Hematopoietic multipotent progenitor cell treated with erythropoietin and hydrocortisone succinate and interleukin-3 and kit ligand, for 8 days (in vitro differentiated cells): ENCODE measurements at places on chromosomes 4 and X.

GRCh38 chrX:15293451-15293850, 22.0 kb downstream of the ASB11 start:
- no peak for DNase-seq

- no peak for DNase-seq
These were observed 46.8 kb upstream of the RADX start for GRCh38 chrX:106564986-106565385.

GRCh38 chr4:97396097-97396496, 747.2 kb downstream of the STPG2 start:
- DNase-seq, result no peak

DNA sequence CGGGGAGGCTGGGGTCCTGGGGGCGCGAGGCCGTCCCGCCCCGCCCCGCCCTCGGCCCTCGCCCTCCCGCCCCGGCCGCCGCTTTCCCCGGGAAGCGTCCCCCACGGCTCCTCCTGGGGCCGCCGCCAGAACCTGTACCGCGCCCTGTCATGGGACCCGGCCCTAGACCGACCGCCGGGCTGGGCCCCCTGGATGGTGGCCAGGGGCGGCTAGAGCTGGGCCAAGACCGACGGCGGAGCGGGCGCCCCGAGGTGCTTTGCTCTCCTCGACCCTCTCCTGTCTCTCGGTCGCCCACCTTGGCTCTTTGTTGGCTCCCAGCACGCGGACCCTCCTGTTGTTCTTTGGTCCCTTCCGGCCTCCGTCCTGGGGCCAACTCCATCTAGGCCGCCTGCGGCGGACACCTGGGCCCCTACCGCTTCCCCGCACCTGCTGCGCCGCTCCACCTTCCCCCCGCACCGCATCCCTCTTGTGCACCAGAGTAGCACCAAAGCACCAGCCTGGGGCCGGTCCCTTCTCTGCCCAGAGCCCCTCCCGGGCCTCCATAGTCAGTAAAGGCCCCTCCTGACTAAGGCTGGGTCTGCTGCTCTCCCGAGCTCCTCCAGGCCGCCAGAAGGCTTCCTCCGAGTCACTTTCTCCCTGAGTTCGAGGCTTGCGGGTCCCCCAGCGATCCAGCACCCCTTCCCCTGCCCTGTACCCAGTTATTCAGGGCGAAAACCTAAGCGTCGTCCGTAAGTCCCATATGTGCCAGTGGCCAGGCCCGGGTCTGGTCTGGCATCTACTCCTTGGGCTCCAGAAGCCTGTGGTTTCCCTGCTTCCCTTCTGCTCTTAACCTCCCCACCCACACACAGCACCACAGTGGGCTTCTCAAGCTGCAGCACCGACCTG, 587 bp downstream of the TACC3 start:
- DNase-seq, result no peak

GRCh38 chr4:113899271-113900070, 80.0 kb downstream of the ARSJ start:
- no peak for DNase-seq

DNA sequence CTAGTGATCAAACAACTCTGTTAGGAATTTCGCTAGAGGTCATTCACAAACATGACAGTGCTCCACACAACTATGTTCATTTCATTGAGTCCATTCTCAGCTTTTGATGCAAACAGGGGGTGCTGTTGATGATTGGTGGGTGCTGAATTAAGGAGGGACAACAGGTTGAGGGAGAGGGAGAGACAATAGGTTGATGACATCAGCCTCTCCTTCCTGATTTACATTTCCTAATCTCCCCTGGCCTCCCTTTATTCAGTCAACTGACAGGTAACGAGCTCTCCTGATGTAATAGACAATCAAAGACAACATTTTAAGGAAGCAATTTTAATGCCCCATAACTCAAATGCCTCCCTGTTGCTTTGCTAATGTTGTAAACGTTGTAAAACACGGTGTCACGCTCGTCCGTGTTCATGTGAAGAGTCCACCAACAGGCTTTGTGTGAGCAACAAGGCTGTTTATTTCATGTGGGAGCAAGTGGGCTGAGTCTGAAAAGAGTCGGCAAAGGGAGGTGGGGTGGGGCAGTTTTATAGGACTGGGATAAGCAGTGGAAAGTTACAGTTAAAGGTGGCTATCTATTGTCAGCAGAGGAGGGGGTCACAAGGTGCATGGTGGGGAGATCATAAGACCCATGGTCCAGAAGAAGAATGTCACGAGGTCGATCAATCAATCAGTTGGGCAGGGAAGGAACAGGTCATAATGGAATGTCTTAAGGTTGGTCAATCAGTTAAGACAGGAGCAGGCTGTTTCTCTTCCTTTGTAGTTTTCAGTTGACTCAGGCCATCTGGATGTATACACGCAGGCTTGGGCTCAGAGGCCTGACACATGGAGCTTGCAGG, 4.8 kb upstream of the GAR1 start:
- no peak for DNase-seq

DNA sequence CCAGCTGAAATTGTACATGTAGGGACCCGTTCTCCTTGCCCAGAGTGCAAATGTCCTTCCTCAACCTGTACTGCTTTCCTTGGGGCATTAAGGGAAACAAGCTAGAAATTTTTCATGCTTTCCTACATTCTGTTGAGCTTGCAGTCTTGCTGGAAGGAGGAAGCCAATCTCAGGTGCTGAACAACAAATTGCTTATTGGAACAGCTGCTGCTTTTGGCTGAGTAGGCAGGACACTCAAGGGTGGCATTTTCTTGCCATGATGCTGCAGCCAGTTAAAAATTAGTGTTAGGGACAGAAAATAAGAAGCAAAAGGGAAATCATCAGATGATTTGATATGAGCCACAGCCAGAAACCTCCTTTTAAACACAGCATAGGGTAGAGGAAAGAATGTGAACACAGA, 223.7 kb downstream of the QDPR start:
- DNase-seq, result no peak

- DNase-seq, result no peak
These were observed 10.9 kb downstream of the MTMR1 start for GRCh38 chrX:150704030-150704613.

DNA sequence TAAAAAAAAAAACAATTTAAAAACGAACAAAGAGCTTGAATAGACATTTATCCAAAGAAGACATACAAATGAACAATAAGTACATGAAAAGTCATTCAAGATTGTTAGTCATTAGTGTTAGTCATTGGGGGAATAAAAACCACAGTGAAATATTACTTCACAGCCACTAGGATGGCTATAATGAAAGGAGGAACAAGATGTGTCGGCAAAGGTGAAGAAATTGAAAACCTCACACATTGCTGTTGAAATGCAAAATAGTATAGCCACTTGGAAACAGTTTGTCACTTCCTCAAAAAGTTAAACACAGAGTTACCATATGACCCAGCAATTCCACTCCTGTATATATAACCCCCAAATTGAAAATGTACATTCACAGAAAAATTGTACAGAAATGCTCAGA, 45.2 kb upstream of the SLC39A8 start:
- peak; percentile 51 for DNase-seq

DNA sequence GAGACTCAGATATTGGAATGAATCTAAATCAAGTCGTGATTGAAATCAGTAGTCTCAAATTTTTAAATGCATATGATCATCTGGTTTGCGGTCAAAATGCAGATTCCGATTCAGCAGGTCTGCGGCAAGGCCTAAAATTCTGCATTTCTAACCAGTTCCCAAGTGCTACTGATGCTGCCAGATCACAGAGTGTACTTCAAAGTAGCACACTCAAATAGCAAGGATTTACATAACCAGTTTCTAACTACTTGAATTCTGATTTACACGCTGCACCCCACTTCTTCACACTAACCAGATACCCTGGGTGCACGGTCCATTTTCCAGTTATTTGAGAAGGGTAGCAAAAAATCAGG, 752 bp downstream of the MBTPS2 start:
- peak; percentile 4 for DNase-seq

DNA sequence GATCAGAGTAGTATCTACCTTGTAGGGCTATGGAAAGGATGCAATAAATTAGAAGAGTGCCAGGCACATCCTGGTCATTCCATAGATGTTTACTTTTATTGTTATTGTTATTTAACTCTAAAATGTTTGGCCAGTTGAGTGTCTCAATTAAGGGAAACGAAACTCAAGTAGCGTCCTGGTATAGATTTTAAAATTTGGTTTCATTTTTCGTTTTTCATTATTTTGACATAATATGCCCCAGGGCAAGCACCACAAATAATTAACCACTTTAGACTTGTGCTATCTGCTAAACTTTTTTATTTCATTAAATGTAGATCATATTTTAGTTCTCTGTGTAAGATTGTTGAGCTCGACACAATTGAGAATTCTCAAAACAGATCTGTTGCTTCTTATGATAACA, 179.7 kb upstream of the PRPS2 start:
- no peak for DNase-seq

DNA sequence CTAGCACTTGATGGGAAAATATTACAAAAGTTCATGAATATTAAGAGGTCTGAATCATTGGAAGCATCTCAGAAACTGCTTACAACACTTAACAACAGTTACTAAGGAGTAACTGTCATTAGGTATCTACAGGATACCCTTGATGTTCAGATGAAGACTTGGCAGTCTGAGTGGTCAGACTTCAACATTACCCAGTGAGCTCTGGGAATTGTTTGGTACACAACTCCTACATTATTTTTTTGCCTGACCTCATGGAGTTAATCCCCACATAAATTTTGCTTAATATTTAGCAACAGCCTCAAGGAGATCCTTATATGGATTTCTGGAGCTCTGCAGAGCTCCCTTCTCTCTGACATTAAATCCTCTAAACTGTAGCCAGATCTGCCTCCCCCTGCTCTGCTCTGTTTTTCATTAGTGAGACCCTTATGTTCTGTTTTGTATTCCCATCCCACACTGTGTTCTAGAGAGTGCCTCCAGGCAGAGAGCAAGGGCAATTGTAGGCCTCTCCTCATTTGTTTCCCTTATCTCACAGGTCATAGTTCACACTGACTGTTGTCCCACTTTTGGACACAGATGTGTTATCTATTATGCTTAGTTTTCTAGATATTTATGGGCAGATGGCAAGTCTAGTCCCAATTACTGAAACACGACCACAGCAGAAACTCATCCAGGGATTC, 368.8 kb downstream of the GASK1B start:
- DNase-seq, result no peak

DNA sequence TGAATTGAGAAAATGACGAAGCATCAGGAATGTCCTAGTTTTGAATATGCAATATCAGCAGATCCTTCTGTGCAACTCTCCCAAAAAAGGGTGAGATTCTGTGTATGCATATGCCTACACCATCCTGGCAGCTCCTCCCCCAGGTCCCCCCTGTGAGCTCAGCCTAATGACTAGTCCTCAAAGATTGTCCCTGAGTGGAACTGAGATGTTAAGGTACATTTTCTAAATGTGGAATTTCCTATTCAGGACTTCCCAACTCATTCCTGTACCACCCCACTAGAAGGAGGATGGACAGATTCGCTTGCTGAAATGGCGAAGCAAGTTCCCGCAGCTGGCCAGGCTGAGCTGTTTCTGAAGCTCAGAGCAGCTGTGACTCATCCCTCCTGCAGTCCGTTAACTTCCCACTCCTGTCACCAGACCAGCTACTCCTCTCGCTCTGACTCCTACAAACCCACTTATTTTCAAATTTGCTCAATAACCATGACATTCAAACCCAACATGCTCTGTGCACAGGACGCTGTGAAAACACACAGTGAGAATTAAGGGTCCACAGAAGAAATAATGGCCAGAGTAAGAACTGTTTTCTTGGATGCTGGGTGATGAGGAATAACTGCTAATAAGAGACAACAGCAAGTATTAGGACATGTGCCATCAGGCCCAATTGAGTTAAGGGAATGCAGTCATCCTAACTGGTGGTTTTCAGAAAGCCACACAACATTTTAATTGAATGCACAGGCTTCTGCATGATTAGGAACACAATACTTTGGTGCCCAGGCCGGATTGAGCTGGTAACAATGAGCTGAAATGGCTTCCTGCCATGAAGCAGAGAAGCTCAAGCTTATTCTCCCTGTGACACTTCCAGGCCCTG, 40.0 kb upstream of the IRF2 start:
- no peak for DNase-seq

DNA sequence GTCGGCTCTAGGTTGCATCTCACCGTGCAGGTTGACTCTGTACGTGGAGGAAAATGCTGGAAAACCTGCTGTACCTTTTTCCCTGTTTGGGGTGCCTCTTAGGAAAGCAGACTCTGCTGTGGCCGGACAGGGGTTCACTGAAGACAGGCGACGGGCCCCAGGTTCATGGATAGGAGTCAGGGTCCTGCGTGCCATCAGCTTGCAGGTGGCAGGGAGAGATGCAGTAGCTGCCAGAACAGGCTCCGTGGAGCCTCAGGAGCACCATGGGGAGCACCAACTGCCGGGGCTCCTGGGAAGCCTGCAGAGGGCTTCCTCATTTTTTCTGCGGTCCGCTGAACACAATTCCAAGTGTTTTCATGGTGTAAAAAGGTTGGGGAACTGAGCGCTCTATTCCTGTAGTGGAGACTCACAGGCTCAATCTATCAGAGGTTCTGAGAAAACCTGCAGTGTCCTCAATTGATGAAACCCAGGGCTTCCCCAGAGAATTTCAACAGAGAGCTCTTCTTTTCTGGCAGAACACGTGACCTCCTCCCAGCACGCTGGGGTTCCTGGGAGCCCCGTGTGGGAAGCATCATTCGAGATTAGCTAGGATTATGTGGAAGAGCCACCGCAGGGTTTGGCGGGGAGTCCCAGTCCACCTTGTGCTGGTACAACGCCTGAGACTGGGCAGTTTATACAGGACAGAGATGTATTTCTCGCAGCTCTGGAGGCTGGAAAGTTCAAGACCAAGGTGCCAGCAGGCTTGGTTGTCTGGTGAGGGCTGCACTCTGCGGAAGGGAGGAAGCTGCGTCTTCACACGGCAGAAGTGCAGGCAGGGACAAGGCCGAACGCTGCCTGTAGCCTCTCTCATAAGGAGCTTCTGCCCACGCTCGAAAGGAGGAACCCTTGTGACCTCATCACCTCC, 1.6 kb downstream of the HTRA3 start:
- no peak for DNase-seq

- no peak for DNase-seq
These were observed 277.5 kb downstream of the FBXW7 start for GRCh38 chr4:152258391-152258790.
